ENCODE measurements at places on chromosomes 13 and 19.

DNA sequence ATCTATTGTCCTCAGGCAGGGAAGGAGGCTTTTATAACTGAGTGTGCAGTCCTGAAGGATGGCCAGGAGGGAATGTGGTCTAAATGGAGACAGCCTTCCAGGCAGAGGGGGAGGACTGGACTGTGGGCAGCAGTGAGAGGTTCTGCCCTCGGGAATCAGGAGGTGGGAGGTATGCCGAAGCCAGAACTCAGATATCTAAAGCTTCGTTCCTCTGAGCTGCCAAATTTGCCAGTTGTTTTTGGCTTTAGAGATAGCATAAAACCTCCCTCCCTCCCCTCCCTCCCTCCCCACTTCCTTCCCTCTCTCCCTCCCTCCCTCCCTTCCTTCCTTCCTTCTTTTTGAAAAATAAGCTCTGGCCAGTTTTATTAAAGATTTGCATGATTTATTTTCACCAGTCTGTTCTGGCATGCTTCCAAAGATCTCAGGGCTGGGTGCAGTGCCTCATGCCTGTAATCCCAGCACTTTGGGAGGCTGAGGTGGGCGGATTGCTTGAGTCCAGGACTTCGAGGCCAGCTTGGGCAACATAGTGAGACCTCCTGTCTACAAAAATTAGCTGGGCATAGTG is 2.4 kb downstream of the MEDAG start:
- DNase-seq, result no peak

DNA sequence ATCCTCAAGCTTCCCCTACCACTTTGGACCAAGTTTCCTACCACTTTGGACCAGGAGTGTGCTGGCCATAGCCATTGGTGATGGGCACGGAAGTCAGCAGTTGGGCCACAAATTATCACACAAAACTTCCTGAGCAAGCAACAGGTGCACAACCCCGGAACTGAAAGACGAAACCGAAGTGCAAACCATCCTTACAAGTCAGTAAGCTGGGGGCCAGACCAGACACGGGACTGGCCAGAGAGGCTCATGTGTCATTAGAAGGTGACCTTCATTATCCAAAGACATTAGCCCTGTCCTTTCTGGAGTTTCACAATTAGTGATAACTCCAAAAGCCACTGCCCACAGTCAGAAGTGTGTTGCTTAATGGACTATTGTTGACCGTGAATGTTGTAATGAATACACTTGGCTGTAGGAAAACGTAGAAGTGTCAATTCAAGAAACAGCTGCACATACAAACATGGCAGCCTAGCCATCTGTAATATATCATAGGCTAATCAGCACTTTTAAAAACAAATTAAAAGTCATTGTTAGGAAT is 244.1 kb upstream of the IRS2 start:
- no peak for DNase-seq

GRCh38 chr13:101346942-101347728 is 69.2 kb downstream of the NALCN start:
- no peak for DNase-seq

GRCh38 chr13:75370774-75371173 is 111.2 kb downstream of the TBC1D4 start:
- no peak for DNase-seq

DNA sequence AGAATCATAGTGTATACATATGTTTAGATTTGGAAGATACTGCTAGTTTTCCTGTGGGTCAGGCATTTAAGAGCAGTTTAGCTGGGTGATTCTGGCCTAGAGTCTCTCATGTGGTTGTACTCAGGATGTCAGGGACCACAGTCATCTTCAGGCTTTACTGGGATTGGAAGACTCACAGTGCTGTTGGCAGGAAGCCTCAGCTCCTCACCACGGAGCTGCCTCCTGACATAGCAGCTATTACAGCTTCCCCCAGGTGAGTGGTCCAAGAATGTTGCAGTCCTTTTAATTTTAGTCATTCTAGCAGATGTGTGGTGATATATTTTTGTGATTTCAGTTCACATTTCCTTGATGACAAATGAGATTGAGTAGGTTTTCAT is 16.9 kb upstream of the GPR18 start:
- DNase-seq, result peak; percentile 87

DNA sequence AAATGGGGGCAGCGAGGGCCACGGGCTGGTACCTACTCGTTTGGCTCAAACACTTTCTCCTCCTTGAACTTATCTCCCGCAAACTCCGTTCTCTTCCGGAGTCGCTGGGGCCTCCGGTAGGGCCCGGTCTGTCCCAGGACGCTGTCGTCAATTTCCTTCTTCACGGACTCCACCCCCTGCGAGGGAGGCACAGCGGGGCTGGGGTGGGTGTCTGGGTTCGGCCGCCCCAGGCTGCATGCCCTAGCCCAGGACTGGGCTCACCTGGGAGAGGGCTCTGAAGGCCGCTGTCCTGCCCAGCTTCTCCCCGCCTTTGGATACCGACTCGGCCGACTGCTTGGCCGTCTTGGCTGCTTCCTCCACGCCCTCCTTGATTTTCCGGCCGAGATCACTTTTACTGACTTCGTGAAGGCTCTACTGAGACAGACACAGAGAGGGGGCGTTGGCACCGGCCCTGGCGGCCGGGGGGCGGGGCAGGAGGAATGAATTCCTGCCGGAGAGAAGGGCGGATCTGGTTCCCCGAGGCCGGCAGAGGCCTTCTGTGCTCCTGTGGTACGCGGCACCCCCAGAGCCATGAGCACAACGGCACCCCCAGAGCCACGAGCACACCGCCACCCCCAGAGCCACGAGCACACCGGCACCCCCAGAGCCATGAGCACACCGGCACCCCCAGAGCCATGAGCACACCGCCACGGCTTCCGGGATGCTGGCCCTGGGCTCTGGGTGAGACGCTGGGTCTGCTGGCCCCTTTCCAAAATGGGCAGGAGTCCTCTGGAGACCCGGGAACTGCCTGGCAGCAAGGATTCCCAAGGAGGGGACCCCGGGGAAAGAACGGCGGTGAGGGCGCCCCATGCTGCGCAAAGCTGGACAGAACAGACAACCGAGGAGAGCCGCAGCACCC is 8.1 kb upstream of the CTXN1 start:
- DNase-seq, result no peak

GRCh38 chr19:32750441-32751055 is 31.0 kb downstream of the TDRD12 start:
- no peak for DNase-seq

- no peak for DNase-seq
Measured at GRCh38 chr19:37309834-37310575, 60.9 kb upstream of the ZNF527 start.

DNA sequence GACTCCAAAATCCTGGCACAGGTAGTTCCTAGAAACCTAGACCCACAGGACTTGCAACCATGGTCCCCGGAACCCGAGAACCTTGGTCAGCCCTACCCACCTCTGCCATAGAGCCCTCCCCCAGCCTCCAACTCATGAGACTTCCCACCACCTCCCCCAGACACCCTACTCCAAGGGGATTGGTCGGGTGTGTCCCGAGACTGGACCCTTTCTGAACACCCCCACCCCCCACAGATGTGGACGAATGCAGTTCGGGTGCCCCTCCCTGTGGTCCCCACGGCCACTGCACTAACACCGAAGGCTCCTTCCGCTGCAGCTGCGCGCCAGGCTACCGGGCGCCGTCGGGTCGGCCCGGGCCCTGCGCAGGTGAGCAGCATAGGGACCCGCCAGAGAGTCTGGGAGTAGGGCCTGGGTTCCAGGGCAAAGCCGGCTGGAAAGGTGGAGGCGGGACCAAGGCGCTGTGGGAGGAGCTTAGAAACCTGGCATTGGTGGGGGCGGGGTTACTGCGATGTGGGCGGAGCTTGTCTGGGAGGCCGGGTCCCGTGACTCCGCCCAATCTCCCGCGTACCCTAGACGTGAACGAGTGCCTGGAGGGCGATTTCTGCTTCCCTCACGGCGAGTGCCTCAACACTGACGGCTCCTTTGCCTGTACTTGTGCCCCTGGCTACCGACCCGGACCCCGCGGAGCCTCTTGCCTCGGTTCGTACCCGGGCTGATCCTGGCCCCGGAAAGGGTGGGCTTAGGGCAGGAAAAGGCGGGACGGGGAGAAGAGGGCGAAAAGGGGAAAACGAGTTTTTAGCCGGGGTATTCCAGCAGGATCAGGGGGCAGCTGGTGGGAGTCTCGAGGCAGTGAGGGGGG is 11.9 kb downstream of the LTBP4 start:
- no peak for DNase-seq

DNA sequence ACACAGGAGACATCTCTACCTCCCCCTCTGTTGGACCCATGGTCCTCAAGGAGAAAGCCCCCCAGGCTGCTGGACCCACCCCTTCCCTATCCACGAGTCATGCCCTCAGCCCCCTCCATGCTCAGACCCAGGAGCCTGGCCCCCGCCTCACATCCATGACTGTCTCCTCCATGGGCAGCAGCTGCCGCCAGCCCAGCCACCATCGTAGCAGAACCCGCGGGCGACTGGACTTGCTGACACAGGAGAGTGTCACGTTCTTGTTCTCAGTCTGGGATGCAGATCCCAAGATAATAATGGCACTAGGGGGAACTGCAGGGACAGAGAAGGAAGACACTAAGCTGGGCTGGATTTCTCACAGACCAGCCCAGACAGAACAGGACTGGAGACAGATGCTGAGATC is 3.8 kb downstream of the NPHS1 start:
- no peak for DNase-seq

- DNase-seq, result no peak
Measured at GRCh38 chr19:55153652-55154264, 3.8 kb downstream of the TNNI3 start.

DNA sequence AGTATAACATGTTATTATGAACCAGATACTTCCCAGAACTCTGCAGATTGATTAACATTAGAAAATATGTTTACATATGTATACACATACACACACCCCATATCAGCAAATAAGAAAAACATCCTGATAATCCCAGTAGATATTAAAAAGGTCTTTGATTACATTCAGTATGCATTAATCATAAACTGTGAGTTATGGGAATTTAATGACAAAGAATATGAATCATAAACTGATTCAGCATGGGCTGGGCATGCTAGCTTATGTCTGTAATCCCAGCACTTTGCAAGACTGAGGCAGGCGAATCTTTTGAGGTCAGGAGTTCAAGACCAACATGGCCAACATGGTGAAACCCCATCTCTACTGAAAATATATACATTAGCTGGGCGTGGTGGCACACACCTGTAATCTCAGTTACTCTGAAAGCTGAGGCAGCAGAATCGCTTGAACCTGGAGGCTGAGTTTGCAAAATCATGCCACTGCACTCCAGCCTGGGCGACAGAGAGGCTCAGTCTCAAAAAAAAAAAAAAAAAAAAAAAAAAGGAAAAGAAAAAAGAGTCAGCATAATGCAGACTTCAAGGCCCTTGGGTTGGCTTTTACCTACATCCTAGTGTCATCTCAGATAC is 581.9 kb upstream of the PRR20A start:
- no peak for DNase-seq

GRCh38 chr13:37087486-37087885 is 18.0 kb downstream of the CSNK1A1L start:
- no peak for DNase-seq

DNA sequence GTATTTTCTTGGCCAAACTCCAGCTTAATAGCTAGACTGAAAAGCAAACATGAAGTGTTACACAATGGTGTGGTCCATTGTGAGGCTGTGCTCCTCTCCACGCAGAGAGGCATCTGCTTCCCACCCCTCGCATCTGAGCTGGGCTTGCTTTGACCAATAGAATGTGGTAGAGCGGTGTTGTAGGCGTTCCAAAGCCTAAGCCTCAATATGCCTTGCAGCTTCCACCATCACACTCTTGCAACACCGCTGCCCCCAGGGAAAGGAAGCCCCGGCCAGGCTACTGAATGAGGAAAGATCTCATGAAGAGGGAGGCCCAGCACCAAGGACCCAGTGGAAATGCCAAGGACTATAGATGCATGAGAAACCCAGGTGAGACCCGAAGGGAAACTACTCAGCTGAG is 9.4 kb downstream of the FLT1 start:
- DNase-seq, result no peak

DNA sequence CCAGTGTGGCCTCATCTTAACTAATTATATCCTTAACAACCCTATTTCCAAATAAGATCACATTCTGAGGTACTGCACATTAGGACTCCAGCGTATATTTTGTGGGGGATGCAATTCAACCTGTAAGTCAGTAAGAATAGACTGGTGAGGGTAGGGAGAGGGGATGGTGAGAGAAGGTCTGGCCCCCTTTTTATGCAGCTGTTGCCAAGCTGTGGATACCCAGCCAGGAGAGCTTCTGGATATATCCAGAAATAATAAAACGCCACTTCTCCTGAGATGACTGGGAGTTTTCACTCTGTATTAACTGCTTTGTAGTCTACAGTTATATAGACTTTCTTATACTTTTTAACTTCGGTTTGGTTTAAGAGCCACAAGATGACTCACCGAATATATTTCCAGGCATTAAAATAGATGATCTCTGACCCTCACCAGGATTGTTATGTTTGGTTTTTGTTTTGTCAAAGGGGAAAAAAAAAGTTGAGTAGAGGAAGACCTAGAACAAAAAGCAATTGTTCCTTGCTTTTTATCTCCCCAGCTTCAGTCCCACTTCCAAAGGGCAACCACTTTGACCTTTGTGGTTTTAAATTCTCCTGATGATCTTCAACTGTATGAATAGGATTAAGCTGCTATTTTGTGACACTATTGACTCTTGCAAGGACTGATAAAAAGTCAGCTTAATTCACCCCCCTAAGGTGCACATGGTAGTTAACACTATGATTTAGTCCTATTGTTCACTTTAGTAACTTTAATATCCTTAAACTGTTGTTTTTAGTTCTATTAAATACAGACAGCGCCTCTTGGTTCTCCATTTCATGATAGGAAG is 3.1 kb upstream of the NEK3 start:
- DNase-seq, result no peak

DNA sequence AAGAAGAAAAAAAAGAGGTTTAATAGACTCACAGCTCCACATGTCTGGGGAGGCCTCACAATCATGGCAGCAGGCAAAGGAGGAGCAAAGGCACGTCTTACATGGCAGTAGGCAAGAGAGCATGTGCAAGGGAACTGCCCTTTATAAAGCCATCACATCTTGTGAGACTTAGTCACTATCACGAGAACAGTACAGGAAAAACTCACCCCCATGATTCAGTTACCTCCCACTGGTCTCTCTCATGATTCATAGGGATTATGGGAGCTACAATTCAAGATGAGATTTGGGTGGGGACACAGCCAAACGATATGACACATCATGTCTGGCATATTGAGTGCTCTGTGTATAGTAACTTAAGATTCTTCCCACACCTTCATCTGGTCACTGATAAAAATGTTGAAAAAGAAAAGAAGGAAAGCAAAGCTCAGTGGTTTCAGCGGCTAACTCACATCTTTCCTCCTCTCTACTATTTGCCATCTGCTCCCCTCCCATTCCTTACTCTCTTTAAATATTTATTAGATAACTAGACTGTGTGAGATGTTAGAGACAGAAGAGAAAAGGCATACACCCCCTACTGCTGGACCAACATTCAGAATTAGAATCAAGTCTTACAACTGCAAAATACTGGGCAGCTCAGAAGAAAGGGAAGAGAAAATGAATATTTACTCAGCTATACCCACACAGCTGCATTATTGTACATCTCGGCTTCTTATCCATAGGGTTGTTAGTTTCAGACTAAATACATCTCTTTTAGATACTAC is 60.1 kb upstream of the AKAP11 start:
- no peak for DNase-seq

- no peak for DNase-seq
Measured at GRCh38 chr13:27971776-27972477, 2.8 kb upstream of the CDX2 start.

- peak; percentile 26 for DNase-seq
Measured at GRCh38 chr19:12202250-12202649, 39.4 kb downstream of the ZNF136 start.

- no peak for DNase-seq
Measured at GRCh38 chr19:42360787-42361544, 29.1 kb downstream of the CNFN start.

Data from T-helper 2 cell (primary cell).